DMS79 treated with DMSO at 0.1 percent for 48 hours (cell line): ENCODE measurements at places on chromosomes 11 and 22.

DNA sequence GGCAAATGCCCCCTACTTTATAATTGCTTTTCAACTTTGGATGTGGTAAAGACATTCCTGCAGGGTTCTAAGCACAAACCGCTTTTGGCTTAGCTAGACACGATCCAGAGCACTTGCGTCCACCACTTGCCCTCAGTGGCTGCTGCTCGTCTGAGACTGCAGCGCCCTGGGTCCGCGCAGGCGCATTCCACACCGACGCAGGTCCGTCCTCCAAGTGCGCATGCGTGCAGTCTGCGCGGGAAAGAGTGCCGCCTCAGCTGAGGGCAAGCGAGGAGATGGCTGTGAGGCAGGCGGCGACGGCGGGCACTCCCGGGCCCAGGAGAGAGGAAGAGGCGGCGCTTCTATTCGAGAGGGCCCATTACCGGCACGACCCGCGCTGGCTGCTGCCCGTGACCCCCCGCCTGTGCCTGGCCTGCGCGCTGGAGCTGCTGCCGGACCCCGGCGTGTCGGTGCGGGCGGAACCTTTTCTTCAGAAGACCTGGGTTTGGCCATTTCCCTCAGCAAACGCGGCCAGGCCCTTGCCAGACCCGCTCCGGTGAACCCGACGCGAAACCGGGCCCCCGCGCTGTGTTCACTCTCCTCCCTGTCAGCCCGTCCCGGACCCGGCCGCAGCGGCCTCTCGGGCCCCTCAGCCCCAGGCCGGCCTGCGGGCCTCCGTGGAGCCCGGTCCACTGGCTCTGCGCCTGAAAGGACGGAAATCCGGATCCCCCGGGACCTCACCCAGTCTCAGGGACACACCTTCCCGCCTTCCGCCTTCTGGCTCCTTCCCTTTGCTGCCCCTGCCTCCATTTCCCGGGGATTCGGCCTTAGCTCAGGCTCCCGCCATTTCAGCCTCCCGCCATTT lies at the start of gene MEI1:
Gene MEI1 (plus strand): TSS at position 240 of the 844 bp plus-strand sequence. CDS start 36 bp downstream, at position 276.
- no peak for DNase-seq

DNA sequence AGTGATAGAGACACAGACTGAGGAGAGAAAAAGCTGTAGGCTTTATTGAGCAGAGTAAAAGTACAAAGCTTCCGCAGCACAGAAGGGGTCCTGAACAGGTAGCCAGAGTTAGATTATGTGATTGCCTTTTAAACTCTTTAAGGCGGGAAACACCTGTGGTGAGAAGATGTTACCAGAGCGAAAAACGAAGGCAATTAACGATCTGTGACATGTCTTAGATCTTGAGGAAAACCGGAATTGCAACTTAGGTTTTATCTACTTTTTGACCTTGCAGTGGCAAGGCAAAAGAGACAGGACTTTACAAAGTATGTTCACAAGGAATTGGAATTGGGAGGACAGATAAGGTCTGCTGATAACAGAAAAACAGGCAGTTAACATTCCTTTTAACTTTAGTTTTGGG lies 493.6 kb upstream of the FAT3 start:
- DNase-seq, result no peak

- DNase-seq, result no peak
These were observed 556.3 kb upstream of the ANO5 start for GRCh38 chr11:21636561-21636960.

- DNase-seq, result no peak
These were observed 11.5 kb downstream of the CABP7 start for GRCh38 chr22:29731058-29731850.

DNA sequence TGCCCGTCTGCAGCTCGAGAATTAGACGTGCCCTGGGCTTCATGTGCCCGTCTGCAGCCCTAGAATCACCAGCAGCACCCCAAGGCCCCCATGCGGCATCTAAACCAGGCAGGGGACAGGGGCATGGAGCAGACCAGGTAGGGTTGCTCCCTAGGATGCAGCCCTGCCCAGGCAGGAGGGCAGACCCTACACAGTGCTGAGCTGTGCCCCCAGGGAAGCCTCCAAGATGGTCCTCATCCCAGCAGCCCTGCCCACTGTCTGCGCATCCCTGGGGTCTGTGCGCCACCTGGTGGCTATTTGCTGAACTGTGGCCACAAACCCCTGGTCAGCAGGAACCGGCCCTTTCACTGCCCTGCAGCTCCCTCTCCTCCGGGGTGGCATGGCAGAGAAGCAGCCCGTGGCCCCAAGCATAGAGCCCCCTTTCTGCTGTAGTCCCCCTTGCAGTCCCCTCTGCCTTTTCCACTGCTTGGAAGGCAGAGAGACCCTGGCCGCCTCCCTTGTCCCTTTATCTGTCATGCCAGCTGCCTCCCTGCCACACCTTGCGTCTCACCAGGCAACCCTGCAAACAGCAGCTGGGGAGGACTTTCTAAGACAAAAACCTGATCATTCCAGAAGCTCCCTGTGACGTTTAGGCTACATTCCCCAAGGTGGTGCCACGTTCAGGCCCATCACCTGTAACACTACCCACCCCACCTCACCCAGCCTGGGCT lies 86.6 kb downstream of the KCNQ1 start:
- peak; percentile 10 for DNase-seq

GRCh38 chr11:5625281-5625680 lies 480 bp downstream of the TRIM34 start:
- DNase-seq, result no peak

GRCh38 chr22:17106161-17106784 lies 14.9 kb downstream of the TMEM121B start:
- DNase-seq, result no peak
